ENCODE measurements at places on chromosomes 11 and 22.
A peak's percentile ranks its signal among the peaks of the same experiment; 100 is the strongest.

GRCh38 chr11:28350216-28350615 is 242.0 kb downstream of the METTL15 start:
- no peak for DNase-seq

GRCh38 chr11:121417055-121417551 is 35.0 kb upstream of the SORL1 start:
- DNase-seq: peak; percentile 59

- peak; percentile 59 for DNase-seq
These were observed 26.9 kb downstream of the SNAP29 start for GRCh38 chr22:20885557-20886323.

- no peak for DNase-seq
These were observed 50.2 kb downstream of the RPL27A start for GRCh38 chr11:8732748-8733241.

DNA sequence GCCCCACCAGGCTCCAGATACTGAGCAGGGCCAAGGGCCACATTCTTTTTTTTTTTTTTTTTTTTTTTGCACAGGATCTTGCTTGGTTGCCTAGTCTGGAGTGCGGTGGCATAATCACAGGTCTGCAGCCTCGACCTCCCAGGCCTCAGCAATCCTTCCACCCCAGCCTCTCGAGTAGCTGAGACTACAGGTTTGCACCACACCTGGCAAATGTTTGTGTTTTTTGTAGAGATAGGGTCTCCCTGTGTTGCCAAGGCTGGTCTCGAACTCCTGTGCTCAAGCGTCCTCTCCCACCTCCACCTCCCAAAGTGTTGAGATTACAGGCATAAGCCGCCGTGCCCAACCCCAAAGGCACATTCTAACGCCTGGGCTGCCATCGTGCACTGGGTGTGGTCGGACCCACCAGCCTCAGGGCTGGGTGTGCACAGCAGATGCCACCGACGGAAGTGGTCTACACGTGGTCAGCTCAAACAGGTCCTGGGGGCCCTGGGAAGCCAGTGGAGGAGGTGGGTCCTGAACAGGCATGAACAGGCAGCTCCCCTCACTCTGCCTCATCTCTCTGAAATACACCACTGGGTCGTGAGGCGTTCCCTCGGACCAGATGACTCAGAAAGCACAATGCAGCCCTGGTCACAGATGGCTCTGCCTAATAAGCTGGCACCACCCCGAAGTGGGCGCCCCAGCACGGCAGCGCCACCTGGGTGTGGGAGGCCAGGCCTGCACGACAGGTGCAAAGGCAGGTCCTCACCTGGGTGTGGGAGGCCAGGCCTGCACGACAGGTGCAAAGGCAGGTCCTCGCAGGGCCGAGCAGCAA is 5.1 kb upstream of the B4GALNT4 start:
- peak; percentile 59 for DNase-seq

DNA sequence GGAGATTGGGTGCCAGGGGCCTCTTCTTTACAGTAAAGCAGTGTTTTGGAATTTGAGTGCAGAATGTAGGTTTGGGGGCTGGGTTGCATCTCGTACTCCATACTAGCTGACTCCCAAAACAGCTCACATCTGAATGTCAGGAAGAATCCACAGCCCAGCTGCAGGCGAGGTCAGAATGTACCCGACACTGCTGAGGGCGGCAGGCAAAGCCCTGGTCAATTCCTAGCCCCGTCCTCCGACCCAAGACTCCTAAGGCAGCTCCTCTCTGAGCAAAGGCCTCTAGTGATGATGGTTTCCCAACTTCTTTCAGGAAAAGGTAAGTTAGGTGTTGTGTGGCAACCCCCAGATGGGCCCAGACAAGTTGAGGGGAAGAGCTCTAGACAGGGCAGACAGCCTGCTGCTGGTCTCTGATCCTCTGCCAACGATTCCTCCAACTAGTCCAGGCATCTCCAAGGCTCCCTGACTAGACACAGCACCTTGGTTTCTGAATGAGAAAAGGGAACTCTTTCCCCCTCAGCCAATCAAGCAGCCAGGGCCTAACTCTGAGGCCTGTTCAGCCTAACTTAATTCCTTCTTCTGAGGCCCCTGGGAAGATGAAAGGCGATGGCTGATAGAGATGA is 8.6 kb downstream of the LARGE2 start:
- no peak for DNase-seq

All from stimulated activated CD4-positive, alpha-beta T cell treated with anti-CD3 and anti-CD28 coated beads, Interleukin-2, amount 100 ng/mL, for 24 hours (primary cell).